ENCODE measurements at places on chromosomes 4 and X.

- DNase-seq, result no peak
These were observed 197.2 kb downstream of the GRXCR1 start for GRCh38 chr4:43089730-43090129.

DNA sequence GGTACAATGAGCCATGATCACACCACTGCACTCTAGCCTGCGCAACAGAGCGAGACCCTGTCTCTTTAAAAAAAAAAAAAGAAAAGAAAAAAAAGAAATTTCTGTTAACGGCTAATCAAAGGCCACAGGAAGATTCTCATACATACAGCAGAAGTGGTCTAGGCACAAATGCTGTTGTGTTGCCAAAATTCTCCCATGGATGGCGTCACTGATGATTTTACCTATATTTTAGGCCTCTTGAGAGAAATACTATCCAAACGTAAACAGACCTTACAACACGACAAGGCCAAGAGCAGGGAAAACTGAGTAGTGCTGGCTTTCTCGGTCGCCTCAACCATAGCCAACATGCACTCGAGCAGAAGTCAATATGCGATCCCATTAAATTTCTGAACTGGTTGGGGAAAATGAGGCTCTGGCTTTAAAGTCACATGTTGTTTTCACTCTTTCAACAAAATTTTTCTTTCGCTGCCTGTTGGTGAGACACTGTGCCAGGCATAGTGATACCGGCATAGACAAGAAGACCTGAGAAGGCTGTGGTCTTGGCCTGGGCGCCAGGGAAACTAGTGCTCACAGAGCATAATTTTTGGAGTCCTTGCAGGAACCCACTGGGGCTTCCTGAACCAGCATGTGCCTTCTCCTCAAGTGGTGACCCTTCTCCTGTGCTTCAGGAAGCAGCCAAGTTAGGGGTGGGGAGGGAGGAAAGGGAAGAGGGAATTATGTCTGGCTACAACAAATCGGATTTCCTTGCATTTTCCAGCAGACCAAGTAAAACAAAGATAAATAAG lies 20.6 kb downstream of the SH3KBP1 start:
- DNase-seq, result no peak

GRCh38 chr4:153511104-153511503 lies 44.9 kb downstream of the TMEM131L start:
- no peak for DNase-seq

DNA sequence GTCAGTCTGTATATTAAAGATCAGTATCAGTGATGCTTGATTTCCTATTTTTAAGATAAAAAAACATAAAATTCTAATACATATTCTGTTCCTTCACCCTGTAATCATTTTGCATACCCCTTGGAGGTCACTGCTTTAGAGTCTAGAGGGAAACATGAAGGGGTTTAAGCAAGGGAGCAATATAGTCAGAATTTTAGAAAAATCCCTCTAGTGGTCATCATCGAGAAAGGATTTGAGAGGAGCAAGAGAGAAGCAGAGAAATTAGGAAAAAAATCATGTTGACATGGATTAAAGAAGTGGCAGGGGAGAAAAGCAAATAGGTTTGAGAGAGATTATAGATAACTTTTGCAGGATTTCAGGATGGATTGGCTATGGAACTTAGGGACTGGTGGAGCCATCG lies 11.1 kb downstream of the APEX2 start:
- DNase-seq, result no peak

- no peak for DNase-seq
These were observed 1720.9 kb upstream of the AGA start for GRCh38 chr4:179163147-179163546.

DNA sequence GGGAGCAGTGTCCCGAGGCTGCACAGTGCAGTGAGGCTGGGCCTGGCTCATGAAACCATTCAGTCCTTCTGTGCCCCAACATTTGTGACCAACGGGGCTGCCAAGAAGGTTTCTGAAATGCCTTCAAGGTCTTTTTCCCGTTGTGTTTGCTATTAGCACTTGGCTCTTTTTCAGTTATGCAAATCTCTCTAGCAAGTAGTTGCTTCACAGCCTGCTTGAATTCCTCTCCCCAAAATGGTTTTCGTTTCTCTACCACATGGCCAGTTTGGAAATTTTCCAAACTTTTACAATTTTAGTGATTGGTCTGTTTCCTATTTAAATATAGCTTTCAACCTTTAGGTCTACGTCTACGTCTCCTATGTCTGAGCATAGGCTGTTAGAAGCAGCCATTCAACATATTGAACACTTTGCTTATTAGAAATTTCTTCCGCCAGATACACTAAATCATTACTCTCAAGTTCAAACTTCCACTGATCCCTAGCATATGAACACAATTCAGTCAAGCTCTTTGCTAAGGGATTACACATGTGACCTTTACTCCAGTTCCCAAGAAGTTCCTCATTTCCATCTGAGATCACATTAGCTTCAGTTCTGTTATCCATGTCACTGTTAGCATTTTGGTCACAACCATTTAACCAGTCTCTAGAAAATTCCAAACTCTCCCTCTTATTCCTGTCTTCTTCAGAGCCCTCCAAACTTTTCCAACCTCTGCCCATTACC lies 901.8 kb downstream of the GLUD2 start:
- DNase-seq, result no peak

DNA sequence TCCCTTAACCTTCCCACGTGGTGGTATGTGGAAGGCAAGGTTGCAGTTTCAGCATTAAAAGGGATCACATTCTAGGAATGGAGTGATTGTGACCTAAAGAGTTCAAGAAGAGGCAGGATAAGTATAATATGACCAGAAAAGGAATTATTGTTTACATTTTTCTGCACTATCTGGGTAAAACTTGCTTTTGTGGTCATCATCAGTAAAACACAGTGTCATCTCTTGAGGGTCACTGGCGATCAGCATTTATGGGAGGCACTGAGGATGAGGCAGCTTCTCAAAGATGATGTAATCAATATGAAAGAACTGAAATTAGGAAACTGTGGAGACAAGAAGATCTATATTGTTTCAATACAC lies 88.7 kb downstream of the CFAP299 start:
- DNase-seq, result no peak

DNA sequence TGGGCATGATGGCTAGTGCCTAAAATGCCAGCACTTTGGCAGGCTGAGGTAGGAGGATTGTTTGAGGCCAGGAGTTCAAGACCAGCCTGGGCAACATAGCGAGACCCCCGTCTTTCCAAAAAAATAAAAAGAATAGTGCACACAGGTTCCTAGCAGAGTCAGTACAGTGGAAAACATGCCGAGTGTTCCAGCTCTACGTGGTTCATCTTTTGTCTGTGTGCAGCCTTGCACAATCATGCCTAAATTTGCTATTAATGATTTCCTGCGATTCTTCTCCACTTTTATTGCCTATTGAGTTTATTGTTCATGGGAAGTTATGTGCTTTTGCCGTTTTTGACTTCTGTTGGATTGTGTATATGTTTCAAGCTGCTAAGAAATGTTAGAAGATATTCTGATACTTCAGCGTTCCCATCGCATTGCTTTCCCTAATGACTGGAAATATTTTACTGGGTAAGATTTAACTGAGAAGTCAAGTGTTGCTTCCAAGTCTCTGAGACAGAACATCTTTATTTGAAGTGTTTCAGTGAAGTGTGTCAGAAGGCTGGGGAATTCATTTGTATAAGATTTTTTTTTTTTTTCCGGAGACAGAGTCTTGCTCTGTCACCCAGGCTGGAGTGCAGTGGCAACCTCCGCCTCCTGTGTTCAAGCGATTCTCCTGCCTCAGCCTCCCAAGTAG lies 11.3 kb downstream of the DOCK11 start:
- DNase-seq, result peak; percentile 67

- no peak for DNase-seq
These were observed 315.7 kb downstream of the HNRNPD start for GRCh38 chr4:82057990-82058544.

GRCh38 chrX:46929439-46930261 lies 17.4 kb downstream of the JADE3 start:
- peak; percentile 47 for DNase-seq

DNA sequence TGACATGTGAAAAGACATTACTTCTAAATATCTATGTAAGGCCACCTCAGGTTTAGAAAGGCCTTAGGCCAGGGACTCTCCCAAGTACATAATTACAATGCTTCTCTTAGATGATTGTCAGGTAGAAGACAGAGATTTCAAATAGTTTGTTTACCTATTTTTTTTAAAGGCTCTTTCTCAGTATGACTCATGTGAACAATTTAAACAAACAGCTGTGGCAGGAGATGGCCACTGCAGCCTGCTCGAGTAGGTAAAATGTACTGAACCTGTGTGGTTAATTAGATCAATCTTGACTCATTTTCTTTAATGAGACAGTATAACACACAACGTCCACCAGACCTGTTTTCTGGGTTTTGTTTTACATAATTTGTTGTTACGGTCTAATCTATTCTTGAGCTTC lies 50.2 kb downstream of the LEF1 start:
- no peak for DNase-seq

GRCh38 chr4:8093587-8094274 lies 64.9 kb downstream of the ABLIM2 start:
- DNase-seq, result no peak
